ENCODE measurements at places on chromosomes 6 and 20. TPM values are rescaled to one million over a fixed set of nuclear protein-coding genes. Genes with fewer than 3 reads are reported as not detected.

- DNase-seq, result no peak
Observed at GRCh38 chr20:41049451-41049850, 20.8 kb downstream of the TOP1 start.

GRCh38 chr6:89145956-89146717 lies at the start of gene PM20D2:
TSS of gene PM20D2 (plus strand) at chr6:89146055. CDS start at chr6:89146145, 90 bp downstream.
- DNase-seq, result no peak

Gene CLVS2
- not detected for total RNA-seq

DNA sequence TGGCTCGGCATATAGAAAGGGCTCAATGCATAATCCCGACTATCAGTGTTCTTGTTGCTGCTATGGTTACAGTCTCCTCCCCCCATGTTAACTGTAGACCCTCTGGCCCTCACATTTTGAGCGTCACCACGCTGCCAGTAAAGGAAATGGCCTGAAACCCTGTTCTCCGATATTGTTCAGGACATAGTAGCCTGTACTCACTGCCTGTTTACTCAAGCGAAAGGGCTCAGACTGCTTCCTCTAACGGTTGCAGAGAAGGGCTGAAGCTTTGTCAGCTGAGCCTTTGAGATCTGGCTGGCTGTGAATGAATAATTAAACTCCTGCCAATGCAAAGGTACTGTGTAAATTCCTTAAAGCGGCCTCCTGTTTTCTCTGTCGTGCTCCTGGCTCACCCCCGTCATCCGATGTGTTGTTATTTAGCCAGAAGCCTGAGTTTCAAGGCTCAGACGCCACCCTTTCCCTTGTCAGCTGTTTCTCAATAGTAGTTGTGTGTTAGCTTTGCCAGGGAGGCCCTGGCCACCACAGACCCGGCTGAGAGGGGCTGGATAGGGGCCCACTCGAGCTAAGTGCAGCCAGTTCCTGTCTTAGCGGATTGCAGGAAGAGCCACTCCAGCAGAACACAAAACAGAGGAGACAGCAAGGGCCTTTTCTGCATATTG lies 31.2 kb upstream of the RALGAPA2 start:
- DNase-seq, result no peak

Gene FLRT3
- total RNA-seq, result 0.70 TPM

Gene FOXS1
- not detected for total RNA-seq

DNA sequence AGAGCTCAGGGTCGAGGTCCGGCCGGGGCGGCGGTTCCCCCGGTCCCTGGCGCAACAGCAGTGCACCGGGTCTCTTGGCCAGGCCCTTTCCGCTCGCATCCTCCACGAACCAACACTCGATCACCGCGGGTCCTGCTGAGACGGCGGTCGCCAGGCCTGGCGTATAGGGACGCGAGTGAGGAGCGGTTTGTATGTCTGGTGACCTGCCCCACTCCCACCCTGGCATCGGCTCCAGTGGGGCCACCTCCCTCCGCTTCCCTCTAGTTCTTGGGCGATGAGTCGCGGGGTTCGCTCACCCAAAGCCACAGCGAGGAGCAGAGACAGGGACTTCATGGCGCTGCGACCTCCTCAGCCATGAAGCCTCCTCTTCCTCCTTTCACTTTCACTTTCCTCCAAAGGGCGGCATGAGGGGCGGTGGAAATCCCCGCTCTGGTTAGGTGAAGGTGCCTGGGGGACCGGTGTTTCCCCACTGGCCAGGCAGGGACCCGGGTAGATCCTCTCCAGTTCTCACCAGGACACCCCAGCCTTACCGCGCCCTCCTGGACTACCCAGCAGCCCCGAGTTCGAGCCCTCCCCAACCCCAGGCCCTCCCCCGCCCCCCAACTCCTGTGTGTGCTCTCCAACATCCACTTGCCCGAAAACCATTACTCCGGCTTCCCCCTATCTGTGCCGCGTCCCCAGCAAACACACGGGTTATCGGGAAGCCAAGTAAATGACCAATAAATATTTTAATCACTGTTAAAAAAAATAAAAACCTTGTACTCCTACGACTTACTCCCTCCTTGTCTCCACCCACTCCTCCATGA lies at the start of gene TAPBP:
TAPBP (minus strand) TSS at position 370 of the 806 bp plus-strand sequence; CDS start at position 333, 37 bp downstream.
- DNase-seq, result peak; percentile 54

- no peak for DNase-seq
Observed at GRCh38 chr20:6770786-6771100, 3.3 kb downstream of the BMP2 start.

Gene SCRT2
- total RNA-seq, result not detected

DNA sequence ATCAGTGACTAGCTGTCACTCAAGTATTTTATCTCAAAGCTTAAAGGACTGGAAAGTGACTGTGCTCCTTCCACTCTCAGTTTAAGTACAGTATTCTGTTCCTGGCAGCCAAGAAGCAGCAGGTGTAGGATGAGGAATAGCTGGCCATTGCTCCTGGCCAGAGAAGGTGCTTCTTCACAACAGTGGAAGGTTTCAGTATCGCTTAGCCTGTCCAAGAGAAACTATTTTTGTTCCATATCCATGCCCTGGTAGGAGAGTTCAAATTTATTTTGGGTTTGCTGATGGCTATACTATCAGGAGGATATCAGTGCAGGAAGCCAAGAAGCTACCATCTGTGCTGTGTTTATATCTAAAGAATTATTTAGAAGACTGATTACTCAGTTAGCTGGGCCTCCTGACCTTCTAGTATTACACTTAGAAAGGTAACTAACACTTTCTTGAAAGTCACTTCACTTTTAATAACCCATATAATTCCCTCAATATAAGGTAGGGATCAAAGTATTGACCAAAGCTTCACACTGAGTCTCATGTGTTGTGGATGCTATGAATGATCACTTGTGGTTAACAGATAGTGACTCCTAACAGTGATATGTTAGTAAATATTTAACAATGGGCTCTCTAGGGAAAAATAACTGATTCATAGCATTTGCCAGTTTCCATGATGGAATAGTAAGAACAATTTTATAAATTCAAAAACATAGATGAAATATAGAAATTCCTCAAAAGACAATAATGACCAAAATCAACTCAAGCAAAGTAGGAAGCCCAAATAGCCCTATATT lies 99.9 kb downstream of the AIG1 start:
- no peak for DNase-seq

Gene C20orf173
- total RNA-seq, result not detected

GRCh38 chr6:105900125-105900937 lies 185.8 kb upstream of the PRDM1 start:
- DNase-seq, result no peak

DNA sequence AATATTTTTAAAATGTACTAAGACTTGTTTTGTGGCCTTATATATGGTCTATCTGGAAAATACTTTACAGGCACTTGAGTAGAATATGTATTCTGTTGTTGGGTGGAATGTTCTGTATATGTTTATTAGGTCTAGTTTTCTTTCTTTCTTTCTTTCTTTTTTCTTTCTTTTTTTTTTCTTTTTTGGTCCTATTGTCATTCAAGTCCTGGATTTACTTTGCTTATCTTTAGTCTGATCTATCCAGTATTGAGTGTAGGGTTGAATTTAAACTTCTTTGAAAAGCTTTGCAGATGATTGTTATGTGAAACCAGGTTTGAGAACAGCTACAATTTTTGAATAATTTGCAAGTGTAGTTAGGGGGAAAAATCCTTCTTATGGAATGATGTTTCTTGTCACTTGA lies 67.1 kb upstream of the GRIK2 start:
- no peak for DNase-seq

DNA sequence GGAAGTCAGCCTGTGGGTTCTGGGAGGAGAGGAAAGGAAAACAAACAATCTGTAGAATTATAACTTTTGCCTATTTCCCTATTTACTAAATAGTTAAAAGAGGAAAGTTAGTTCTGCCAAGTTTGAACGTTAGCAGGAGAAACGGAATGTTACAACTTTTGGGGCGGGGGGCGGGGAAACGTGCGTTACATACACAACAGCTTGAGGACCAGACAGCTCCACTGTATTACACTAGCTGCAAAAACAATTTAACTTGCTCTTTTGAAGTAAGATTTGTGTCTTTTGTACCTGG lies 498 bp upstream of the PRDM1 start:
- no peak for DNase-seq

DNA sequence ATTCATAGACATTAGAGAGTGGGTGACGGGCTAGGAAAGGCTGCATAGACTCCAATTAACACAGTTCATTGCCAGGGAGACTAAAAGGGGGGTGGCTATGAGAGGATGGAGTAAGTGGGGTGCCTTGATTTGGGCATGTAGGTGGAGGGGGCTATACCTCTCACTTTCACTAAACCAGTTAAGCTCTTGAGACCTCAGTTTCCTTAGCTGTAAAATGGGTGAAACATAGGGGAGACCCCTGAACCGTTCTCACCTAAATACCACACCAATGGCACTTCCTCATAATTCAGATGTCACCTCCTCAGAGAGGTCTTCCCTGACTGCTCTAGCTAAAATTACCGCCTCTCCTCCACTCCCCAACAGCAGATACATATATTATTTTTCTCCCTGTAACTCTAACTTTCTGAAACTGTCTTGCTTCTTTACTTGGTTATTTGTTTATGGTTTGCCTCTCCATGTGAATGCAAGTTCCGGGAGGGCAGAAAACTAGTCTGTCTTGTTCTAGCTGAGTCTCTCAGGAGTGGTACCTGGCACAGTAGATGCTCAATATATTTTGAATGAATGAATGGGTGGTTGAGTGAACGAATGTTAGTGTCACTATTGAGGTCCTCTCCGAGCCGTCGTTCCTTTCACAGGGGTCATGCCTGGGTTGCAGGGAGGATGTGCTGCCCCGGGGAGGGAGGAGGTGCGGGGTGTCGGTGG lies 615 bp upstream of the EYA2 start:
- no peak for DNase-seq

Gene ZBP1
- not detected for total RNA-seq

Gene LGSN
- not detected for total RNA-seq

Gene ARMC12
- total RNA-seq, result 0.57 TPM

Gene SPEF1
- total RNA-seq, result 2.6 TPM

Gene RAMACL
- 0.52 TPM for total RNA-seq

DNA sequence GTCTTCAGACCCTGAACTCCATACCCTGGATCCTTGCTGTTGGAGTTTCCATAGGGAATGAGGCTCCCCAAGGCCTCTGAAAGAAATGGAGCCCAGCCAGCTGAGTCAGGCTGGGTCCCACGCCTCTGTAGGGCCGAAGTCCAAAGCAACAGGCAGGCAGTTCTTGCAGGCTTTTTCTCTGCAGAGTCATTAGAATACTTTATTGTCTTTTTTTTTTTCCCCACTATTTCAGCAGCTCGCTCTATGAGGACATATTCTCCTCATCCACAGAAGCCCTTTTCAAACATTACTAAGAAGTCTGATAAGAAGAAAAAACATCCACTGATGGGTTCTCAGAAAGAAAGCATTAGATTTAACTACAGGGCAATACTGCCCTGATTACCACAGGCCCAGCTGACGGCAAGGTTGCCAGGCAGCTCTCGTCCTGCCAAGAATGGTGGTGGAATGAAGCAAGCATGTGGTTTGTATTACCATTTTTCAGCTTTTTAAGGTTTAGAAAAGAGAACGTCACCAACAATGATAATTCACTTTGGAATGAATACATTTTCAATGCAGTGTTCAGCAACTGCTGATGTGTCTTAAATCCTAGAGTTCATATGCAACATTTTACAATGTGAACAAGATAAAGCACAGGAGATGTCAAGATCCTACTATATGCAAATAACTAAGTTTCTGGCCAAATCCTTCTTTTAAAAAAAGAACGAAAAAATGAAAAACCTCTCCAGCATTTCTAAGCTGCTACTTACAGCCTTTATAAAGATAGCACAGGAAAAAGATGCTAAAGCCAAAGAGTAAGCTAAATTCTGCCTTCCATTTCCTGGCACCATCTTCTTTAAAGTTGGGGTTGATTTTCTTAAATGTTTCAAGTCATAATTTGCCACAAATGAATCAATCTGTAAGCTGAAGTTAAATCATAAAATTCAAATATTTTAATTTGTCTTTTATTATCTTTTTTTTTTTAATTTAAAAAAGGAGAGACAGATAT lies 223.6 kb upstream of the CITED2 start:
- DNase-seq, result peak; percentile 15

- DNase-seq, result no peak
Observed at GRCh38 chr6:96900873-96901272, 3.2 kb upstream of the NDUFAF4 start.

Gene NOX3
- total RNA-seq, result not detected

- no peak for DNase-seq
Observed at GRCh38 chr6:94071835-94072234, 652.5 kb upstream of the EPHA7 start.

GRCh38 chr20:63335711-63336110 lies 25.4 kb downstream of the CHRNA4 start:
- no peak for DNase-seq

DNA sequence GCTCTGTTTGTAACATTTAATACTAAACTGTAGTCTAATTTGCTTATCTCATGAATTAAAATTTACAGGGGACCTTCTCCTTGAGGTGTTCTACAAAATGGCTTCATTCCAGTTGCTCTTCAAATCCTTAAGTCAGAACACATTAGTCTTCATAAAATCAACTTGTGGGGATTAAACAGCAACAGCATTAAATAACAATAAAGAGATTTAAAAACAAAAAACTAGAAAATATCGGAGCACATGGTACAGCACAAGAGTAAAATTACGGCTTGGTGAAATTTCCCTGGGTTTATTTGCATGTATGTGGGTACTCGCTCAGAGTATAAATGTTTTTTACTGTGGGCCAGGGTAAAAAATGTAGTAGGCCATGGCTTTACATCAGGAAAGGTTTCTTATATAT lies 12.0 kb downstream of the RRAGD start:
- DNase-seq, result no peak
